ENCODE measurements at places on chromosomes 6 and 20. TPM values are rescaled to one million over a fixed set of nuclear protein-coding genes. Genes with fewer than 3 reads are reported as not detected.

CDSN gene
- not detected for total RNA-seq

PDYN gene
- not detected for total RNA-seq

DNA sequence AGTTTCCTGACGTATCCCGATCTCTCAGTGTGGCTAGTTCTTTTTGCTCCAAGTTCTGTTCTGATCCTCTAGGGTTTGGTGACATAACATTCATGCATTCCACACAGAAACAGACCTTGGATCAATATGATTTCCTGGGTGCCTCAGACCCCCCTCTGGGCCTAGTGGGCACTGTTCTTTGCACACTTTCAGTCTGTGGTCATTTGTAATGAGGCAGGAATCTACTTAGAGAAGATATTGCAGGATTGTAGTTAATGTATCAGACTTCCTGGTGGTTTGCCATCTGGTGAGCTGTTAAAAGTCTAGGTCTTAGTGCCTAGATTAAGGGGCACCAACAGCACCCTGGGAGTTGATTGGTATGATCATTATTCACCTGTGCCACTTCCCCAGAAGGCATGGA is 7.5 kb downstream of the BEND6 start:
- H3K4me3 ChIP-seq = no peak overlapping the region
- peaks cover 54% of the 10 kb centered on the region for H3K27me3 ChIP-seq
- no peaks in the 10 kb centered on the region for H3K4me1 ChIP-seq

- H3K27ac ChIP-seq = peak overlapping the region; percentile 77
- no peak for DNase-seq
- no peaks in the 10 kb centered on the region for H3K27me3 ChIP-seq
- peaks cover 50% of the 10 kb centered on the region for H3K4me1 ChIP-seq
- H3K36me3 ChIP-seq = peaks cover 24% of the 10 kb centered on the region
Measured at GRCh38 chr6:29624520-29624961, 8.4 kb downstream of the GABBR1 start.

DNA sequence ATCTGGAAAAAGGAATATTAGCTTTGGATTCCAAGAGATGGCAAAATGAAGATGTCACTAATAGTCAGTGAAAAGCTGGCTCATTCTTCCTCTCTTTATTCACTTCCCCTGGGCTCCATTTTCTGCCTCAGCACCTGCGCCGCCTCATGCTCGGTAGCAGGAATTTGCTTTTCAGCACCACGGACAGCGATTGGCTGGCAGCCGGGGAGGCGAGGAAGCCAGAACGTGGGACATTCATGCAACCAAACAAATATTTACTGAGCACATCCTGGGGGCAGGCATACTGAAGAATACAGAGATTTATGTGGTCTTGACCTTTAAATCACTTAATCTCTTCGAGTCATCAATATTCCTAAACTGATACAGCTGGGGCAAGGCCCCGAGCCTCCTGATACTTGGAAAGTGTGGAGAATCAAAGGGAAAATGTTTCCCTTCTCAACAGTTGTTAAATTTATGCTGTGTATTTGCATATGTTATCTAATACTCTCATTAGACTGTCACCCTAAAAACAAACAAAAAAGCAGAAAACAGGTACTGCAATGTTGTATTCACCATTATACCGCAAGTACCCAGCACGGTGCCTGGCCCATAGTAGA is 12.1 kb upstream of the PDYN start:
- peak; percentile 25 for DNase-seq
- no peak overlapping the region for H3K4me3 ChIP-seq
- H3K27ac ChIP-seq = no peak overlapping the region
- no peaks in the 10 kb centered on the region for H3K4me1 ChIP-seq
- peaks cover 53% of the 10 kb centered on the region for H3K27me3 ChIP-seq

DNA sequence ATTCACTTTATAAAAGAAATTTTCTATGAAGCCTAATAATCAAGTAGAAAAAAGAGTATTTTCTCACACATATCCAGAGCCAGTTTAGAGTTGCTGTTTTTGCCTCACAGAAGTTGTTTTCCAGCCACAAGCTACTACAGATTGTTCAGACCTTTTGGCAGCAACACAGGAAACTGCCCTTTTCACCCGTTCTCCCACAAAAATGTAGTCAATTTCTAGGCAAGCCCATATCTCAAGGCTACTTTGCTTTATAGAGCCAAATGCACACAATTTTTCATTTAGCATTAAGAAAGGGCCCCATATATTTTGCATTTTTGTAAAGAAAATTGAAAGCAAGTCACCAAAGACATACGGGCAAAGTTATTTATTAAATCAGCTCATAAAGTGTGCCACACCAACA is 49.5 kb downstream of the EPB41L2 start:
- no peak overlapping the region for H3K4me3 ChIP-seq
- H3K36me3 ChIP-seq = peaks cover 2% of the 10 kb centered on the region
- H3K4me1 ChIP-seq = peaks cover 3% of the 10 kb centered on the region
- H3K27me3 ChIP-seq = no peaks in the 10 kb centered on the region

- H3K36me3 ChIP-seq = no peaks in the 10 kb centered on the region
- H3K4me1 ChIP-seq = no peaks in the 10 kb centered on the region
- H3K4me3 ChIP-seq = no peak overlapping the region
- H3K27me3 ChIP-seq = no peaks in the 10 kb centered on the region
- DNase-seq = no peak
- no peak overlapping the region for H3K27ac ChIP-seq
Measured at GRCh38 chr6:23349521-23350147, 776.4 kb upstream of the NRSN1 start.

Measured in T-helper 17 cell (primary cell).